Tongue (tissue), 3 donors: ENCODE measurements at places on chromosomes 5 and 9.

- no peak for DNase-seq
Observed at GRCh38 chr5:9699681-9700080, 69.5 kb upstream of the TAS2R1 start.

DNA sequence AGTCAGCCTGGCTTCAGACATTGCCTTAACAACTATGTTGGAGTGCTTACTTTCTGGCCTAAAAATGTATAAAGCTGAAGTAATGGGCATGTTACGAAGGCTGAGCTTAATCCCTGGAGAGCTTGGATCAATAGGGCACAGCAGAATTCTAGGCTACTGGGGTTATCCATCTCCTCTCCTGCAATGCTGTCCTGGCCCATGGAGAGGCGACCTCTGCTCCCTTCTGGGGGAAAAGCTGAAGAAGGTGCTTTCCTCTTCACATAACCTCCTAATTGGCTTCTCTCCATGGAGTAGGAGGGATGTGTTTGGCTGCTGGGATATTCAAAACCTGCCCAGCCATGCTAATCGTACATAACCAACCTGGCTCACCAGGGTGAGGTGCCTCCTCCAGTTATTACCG lies 403.5 kb downstream of the DMRT2 start:
- no peak for DNase-seq

GRCh38 chr9:98101868-98102273 lies 17.2 kb downstream of the TRIM14 start:
- DNase-seq = no peak

- DNase-seq = no peak
Observed at GRCh38 chr9:95171596-95171995, 145.9 kb downstream of the FANCC start.

- DNase-seq = peak; percentile 54
Observed at GRCh38 chr5:139177809-139178588, 20.2 kb downstream of the SIL1 start.

- DNase-seq = no peak
Observed at GRCh38 chr9:124261736-124262648, 4.2 kb downstream of the NEK6 start.

GRCh38 chr5:129718471-129719090 lies 29.3 kb upstream of the MINAR2 start:
- peak; percentile 84 for DNase-seq

- no peak for DNase-seq
Observed at GRCh38 chr9:92795000-92795399, 30.4 kb upstream of the BICD2 start.

DNA sequence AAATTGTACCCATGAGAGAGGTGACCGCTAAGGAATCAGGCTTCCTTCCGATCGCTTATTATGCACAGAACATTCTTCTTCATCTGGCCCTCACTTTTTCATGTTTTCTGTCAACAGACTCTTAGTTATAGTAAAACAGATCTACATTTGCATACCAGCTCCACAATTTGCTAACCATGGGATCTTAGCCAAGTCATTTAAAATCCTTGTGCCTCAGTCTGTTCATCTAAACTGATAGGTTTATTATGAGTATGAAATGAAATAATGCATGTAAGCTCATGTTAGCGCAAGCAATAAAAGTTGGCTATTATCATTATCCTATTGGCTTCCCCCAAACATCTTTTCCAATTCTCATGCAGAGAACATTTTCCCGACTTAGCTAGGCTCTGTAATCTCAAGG lies 42.3 kb downstream of the FGF1 start:
- no peak for DNase-seq

DNA sequence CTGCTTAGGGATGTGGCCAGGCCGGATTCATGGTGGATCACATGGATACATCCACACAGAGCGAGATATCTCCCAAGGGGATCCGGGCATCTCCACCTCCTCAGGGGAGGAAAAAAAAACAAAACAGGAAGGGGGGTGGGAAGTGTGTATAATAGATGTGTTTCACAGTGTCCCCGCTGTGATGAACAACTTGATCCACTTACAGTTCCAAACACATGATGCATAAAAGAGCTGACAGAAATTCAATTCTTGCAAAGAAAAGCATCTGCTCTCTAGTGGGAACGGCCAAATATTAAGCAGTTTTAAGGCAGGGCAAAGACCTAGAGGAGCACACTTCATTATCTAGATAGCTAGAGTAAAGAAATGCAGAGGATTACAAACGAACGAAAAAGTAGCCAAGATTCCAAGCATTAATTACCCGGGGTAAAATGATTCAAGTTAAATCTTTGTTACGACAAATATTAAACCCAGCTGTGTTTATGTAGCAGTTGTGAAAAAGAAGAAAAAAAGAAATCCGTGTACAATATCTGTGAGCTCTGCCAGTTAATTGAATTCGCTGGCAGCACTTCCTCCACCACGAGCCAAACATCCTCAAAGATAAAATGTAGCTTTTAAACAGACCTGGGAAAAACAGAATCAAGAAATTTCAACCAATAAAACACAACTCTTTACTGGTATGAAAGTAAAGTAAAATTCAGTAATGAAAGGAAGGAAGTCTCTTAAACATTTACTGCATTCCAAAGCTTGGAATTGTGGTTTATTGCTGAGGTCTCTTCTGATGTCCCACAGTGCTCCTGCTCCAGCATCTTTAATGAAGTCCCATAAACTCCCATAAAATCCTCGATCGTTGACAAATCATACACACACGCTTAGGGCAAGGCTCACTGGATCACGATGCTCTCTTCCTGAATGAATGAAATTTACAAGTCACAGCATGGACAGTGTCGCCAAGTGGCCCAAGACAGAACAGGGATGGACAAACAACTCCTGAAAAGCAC lies 213.0 kb downstream of the CRB2 start:
- DNase-seq = peak; percentile 91

DNA sequence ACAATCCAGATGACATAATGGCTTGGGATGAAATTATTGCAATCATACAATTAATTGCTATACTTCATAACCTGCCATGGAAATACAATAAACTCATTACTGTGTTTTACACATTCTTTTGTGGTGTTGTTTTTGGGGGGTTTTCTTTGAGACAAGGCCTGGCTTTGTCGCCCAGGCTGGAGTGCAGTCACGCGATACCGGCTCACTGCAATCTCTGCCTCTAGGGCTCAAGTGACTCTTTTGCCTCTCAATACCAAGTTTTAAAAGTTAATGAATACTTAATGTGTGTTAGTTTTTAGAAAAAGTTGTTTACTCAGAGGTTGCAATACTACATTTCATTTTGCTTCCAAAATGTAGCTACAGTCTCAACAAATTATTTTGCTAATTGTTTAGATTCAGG lies 598.4 kb downstream of the CHSY3 start:
- DNase-seq = no peak

DNA sequence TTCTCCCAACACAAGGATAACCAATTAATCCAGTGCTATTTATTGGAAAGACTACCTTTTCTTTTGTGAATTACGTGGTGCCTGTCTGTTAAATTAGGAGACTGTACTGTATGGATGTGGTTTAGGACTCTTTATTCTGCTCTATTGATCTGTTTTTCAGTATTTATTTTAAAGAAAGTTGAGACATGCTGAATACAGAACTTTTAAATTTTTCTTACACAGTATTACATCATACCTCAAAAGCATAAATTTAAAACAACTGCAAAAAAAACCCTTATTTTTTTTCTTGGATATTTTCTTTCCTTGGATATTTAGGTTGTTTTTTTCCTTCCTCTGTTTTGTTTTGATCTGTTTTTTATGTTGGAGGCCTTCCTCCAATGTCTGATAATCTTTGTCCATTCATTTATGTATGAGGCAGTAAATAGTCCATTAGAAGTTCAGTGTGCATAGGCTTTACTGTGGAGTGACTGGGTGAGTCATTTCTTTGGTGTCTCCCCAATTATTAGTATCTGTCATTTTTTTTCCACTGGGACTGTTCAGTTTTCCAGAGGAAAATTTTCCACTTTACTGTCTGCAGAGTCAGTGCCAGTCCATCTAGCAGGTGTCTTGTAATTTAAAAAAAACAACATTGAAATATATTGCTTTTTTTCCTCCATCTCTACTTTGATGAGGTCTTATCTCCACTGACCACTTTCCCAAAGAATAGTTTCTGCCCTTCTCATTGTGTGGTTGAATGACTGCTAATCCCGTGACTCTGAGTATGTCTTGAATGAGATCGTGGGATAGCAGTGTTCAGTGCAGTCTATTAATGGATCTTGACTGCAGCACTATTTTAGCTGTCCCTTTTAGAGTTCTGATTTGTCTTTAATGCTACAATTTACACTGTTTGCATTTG lies 15.2 kb downstream of the CYSTM1 start:
- no peak for DNase-seq

GRCh38 chr9:101567725-101568350 lies 26.9 kb downstream of the PPP3R2 start:
- no peak for DNase-seq

- no peak for DNase-seq
Observed at GRCh38 chr5:143653256-143653655, 158.7 kb upstream of the HMHB1 start.

DNA sequence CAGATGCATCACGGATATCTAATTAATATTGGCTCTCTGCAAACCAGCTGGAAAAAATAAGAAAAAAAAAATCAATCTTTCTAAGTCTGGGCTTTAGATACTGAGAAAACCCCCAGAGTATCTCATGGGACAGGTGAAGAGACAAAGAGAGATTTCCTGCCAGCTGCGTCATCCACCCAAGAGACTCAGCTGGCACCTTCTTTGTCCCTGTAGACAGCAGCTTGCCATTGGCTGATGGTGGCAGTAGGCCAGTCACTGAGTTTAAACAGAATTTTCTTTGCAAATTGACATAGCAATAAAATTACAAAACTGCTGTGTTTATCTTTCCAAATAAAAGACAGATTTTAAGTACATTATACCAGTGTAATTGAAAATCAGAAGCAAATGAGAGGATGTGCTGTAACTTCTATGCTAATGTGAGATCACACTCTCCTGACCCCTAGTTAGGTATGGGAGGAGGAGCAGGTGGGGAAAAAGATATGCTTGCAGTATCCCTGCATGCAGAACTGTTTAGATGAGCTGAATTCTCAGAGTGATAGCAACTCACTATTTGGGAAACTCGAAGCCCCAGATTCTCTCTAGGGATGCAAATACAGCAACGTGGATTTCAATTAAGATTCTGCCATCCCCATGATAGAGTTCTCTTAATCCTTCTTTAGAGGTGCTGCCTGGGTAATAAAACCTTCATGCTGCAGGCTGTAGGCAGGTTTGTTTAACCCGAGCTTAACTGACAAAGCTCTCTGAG lies 72.2 kb downstream of the NMUR2 start:
- DNase-seq = no peak

- no peak for DNase-seq
Observed at GRCh38 chr9:88372103-88372654, 16.1 kb upstream of the SPIN1 start.

DNA sequence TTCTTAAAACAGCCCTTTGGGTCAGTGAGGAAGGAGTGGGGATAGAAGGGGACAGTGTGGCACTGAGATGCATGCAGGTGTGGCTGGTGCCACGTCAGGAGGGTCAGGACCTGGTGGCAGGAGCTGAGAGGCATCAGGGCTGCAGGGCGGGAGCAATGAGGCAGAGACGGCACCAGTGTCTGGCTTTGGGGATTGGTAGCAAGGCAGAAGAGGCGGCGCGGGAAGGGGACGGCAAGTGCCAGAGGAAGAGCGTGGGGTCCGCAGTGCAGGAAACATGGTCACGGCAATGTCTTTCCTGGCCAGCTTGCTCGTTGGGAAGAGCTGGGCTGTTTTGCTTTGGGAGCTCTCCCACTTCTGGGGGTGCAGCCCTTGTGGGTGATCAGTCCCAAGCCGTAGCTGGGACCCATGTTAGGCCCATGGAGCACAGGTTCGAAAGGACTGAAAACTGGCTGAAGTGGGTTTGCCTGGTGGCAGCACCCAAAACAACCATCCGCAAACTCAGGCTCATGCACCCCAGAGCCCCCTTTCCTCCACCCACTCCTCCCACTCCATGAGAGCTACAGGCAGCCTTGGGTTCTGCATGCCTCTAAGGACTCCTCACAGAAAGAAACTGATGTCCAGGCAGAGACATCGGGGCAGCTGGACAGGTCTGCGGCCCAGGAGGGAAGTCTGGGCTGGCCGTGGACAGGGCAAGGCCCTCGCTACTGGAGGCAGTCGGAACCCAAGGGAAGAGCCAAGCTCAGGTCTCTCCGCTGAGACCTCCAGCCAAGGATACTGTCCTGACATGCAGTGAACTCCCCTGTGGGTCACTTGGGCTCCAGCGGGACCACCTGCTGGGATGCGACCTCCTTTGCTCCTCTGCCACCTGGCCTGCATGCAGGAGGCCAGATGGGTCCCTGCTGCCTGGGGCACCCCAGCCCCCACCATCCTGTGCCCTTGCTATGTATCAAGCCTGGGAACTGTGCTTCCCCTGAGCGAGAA lies 104.4 kb downstream of the ZNF354C start:
- DNase-seq = no peak

DNA sequence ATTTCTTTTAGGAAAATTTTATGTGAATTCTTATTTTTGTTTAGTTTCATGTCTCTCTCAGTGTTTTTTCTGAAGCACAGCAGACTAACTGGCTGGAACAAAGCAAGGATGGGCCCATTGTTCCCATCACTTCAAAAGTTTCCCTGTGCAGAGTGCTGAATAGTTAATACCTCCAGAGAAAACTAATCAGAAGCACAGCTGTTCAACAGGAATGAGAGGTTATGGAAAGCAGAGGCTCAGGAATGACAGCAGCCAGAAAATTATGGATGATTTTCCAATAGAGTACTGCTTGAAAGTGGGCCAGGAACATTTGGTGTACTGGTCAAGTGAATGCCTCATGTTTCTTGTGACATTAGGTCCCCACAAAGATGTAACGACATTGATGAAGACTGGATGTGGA lies 173.0 kb upstream of the TARS1 start:
- DNase-seq = peak; percentile 77

GRCh38 chr9:124659099-124659659 lies 111.9 kb downstream of the NR6A1 start:
- peak; percentile 93 for DNase-seq

- no peak for DNase-seq
Observed at GRCh38 chr5:141506381-141507155, 17.7 kb downstream of the PCDHGC5 start.

- no peak for DNase-seq
Observed at GRCh38 chr9:126379661-126380360, 53.2 kb downstream of the MVB12B start.

GRCh38 chr9:35882996-35883395 lies 12.8 kb upstream of the OR13J1 start:
- no peak for DNase-seq

- DNase-seq = no peak
Observed at GRCh38 chr9:135708164-135708563, 6.2 kb downstream of the KCNT1 start.

- no peak for DNase-seq
Observed at GRCh38 chr5:10860645-10861422, 99.8 kb upstream of the DAP start.

- no peak for DNase-seq
Observed at GRCh38 chr5:40315126-40315525, 364.6 kb upstream of the PTGER4 start.

- no peak for DNase-seq
Observed at GRCh38 chr9:15271403-15271802, 35.6 kb downstream of the TTC39B start.
